Fibroblast of gingiva (primary cell): ENCODE measurements at places on chromosomes 7 and 10.

GRCh38 chr10:59108886-59109288 lies 67.6 kb upstream of the PHYHIPL start:
- no peak for DNase-seq

- no peak for DNase-seq
These were observed 303.1 kb upstream of the FZD1 start for GRCh38 chr7:90961037-90961725.

GRCh38 chr7:101170617-101171441 lies 5.5 kb upstream of the VGF start:
- no peak for DNase-seq

GRCh38 chr7:2729031-2729892 lies 41.3 kb downstream of the AMZ1 start:
- DNase-seq = no peak

DNA sequence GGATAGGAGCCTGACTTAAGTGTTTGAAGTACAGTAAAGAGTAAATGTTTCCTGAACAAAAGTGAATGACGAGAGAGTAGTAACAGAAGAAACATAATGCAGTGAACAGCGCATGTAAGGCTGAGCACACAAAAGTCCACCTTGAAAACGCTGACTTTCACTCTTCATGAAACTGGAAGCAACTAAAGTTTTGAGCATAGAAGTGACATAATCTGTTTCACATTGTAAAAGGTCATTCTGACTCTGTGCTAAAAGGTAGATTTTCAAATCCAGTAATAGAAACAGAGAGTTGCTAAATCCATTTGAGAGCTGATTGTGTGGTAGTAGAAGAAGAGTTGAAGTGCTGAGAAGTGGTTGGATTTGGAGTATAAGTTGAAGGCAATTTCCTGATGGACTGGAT lies 1037.0 kb downstream of the CNTNAP2 start:
- DNase-seq = no peak

GRCh38 chr7:14899030-14899429 lies 3.5 kb downstream of the DGKB start:
- no peak for DNase-seq

DNA sequence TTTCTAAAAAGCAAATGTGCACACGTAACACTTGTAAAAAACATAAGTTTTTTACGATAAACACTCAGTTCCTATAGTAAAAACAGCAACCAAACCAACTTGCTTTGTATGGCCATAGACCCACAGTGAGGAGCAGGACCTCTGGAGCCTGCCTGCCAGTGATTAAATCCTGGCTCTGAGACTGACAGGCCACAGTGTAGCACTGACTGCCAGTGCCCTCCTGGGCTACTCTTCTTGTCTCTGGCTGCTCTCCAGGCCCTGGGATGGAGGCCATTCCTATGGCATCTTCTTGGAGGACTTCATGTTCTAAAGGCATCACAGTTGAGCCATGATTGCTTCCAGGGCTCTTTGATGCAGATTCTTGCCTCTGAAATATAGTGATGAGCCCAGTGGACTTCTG lies 22.7 kb upstream of the TMEM254 start:
- no peak for DNase-seq

GRCh38 chr7:85184599-85185423 lies 2.0 kb downstream of the SEMA3D start:
- peak; percentile 13 for DNase-seq

GRCh38 chr10:71442000-71442399 lies 45.3 kb downstream of the CDH23 start:
- DNase-seq = no peak

GRCh38 chr10:97798958-97799610 lies 27.3 kb upstream of the SFRP5 start:
- DNase-seq = no peak

DNA sequence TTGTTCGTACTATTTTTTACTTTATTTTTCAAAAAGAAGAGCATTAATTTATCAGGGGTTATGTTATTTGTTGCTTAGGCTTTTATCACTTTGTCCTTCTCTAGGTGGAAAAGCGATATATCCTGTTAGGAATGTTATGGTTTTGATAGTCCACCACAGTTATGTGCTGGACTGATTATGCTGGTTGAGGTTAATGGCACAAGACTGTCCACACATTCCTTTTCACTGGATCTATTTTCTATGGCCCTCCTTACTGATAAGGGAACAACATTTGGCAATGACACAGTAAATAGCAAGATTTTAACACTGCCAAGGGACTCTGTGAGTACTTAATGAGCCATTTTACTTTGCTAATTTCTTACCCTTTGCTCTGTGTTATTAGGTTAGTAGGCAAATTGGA lies 1212.3 kb downstream of the NXPH1 start:
- DNase-seq = no peak

DNA sequence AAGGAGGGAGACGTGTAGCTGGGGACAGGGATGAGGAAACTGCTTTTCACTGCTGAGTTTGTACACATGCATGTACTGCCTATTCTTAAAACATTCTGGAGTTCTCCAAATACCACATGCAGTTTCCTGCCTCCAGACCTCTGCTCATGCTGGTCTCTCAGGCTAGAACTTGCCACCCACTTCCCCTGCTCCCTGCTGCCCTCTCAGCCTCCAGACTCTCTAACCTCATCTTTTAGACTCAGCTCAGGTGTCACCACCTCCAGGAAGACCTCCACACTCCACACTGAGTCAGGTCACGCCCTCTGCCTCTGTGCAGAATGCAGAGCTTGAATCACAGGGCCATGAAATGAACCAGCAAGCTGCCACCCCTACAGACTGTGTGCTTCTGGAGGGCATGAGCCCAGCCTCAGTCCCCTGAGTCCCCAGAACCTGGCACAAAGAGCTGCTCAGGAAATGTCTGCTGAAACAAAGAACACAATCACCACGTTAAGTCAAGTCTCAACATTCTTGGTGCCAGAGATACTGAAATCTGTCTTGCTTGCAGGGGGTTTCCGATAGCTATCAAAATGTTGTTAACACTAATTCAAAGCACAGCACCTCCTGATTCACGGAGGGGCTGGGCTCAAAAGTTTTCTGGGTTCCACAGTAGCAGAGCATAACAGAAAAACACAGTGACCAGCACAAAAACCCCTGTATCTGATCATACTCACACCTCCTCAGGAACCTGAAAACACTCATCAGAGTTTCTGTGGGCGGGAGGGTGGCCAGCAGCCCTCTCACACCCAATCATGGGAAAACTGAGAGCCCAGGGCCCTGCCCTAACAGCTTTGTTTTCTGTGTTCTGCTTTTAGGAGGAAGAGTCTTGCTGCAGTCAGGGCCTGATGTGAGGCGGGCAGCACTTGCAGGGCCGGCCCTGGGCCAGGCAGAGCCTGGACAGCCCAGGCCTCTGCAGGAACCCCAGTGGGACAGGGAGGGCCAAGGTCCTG lies 21.1 kb downstream of the FAM53B start:
- no peak for DNase-seq
